ENCODE measurements at places on chromosomes 12 and 14.

DNA sequence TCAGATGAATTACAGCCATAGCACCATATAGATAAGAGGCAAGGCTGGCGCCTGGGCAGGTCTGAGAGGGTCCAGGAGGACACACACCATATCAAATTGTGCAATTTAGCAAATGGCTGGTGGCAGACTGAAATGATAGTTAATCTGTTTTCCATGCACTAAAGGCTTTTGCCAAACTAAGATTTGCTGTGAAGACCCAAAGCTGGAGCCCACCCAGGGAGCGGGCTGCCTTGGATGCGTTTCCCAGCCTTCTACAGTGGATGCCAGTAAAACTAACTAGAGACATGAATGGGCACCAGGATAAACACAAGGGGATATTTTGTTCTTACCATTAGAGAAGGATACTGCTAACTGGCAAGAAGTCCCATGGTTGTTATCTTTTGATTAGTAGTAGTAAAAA is 475.1 kb downstream of the DPF3 start:
- no peak for DNase-seq

DNA sequence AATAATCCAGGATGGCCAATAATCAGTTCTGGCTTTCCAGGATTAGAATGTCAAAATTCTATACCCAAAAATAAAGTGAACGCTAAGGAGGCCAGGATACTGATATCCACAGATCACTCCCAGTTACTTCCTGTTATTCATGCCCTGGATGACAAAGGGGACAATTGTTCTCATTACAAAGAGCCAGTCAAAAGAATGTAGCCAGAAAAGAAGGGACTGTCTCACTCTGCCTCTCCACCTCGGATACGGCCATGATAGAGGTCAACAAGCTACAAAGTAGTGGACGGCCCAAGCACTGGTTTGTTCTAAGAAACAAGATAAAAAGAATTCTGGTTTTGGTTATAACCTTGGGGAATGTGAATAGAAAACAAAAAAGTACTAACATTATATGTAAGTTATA is 116.1 kb upstream of the ATF7IP start:
- DNase-seq: no peak

DNA sequence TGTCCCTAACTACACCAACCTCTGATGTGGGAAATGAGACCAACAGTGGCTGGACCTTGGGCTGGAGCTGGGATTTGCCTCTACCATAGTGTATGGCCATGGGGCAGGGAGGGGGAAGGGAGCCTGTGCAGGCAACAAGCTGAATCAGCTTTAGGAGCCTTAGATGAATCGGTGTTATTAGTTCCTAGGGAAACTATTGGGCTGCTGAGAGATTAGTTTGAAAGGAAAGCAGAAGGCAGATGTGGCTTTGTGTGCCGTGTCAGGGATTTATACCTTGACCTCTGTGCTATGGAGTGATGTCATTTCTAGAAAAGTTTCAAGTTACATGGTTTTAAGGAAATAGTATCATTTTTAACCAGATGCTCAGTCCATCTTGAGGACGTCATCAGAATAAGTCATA is 19.5 kb upstream of the GAS2L3 start:
- no peak for DNase-seq

GRCh38 chr14:90060965-90061684 is 669 bp upstream of the KCNK13 start:
- no peak for DNase-seq

DNA sequence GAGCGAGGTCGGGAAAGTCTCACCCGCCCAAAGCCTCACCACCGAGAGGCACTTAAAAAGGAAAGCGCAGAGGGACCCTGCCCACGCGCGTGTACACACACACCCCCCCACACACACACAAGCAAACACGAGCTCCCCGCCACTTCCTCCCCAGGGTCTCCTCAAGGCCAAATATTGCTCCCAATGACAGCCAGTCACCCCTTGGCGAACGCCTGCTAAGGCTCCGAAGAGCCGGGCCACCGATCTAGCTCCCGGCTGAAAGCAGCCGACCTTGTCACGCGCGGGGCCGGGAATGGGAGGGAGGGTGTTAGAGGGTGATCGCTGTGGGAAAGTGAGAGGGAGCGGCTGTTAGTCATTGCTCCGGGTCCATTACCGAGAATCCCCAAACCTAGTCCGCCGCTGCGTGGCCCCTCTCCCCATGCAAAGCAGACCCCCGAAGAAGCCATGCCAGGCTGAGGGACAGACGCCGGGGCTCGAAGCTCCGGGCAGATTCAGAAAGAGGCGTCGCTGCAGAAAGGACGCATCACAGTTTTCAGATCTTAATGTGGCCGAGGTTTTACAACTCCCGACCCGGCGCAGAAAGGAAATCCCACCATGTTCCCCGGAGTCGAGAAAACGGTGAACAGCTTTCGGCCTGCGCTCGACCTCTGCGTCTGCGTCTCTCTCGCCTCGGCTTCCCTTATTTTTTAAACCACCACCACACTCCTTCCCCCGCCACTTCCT is 2.6 kb downstream of the BMP4 start:
- DNase-seq: no peak

DNA sequence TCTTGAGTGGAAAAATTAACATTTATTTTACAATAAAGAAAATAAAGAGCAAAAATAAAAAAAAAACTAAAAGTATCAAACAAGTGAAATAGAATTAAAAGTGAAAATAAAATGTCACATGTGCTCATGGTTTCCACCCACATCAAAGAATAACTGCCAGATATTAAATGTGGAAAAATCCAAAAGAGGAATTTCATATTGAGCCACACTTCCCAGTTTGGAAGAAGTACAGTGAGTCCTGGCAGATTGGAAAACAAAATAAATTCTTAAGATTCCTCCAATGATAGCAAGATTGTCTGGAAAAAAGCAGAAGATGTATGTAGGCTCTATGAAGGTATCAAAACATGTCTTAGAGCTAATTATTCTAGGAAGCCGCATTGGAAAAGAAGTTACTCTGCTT is 1019.5 kb downstream of the SLC6A15 start:
- no peak for DNase-seq

DNA sequence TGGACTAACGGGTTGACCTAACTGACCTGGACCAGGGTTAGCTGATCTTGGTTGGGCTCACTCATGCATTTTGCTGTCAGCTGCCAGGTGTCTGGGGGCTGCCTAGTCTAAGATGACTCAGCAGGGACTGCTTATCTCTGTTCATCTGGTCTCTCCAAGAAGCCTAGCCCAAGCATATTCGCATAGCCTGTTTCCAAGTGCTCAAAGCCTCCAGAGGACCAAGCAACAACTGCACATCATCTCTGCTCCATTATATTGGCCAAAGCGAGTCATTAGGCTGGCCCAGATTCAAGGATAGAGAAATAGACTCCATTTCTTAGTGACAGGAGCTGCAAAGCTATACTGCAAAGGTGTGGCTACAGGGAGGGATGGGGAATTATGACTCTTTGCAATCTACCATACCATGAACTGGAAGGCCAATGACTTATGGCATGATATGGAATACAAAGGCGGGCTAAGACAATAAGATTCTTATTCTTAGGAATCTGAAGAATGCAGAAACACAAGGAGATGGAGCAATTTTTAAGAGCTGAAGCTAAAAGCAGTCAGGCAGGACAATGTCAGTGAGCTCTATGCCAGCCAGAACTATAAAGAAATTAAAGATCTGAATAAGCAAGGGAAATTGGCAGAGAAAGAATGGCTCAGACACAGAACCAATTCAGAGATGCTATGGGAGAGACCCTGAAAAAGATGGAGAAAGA is 194.6 kb upstream of the FSCB start:
- DNase-seq: no peak

- DNase-seq: no peak
These were observed 833 bp upstream of the BHLHE41 start for GRCh38 chr12:26125400-26126339.

GRCh38 chr14:53367644-53368026 is 214.5 kb upstream of the DDHD1 start:
- no peak for DNase-seq

DNA sequence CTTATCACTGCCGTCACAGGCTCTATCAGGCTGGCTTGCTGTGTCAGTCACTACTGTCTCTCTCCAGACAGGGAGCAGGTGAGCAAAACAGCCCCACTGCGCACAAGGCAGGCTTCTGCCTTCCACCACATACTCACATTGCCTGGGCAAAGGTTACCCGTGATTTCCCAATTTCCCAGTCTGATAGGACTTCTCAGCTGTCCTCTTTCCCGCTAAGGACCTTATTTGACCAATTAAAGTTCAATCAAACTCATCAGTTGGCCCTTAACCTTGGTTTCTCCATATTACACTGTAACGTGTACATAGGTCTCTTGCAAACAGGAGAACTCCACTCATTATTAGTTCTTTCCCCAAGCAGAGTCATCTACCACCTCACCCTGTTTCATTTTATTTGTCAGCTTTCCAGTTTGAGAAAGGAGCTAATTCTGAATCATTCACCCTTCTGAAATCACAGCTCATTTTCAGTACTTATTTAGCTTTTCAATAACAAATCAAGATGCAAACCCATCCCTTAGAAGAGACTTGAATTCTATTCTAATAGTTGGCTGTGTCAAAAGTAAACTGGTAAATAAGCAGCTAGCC is 170.8 kb downstream of the ESR2 start:
- no peak for DNase-seq

GRCh38 chr14:70855486-70855885 is 46.2 kb upstream of the MAP3K9 start:
- DNase-seq: no peak

- peak; percentile 66 for DNase-seq
These were observed 52.0 kb upstream of the KCNA1 start for GRCh38 chr12:4857472-4858291.

DNA sequence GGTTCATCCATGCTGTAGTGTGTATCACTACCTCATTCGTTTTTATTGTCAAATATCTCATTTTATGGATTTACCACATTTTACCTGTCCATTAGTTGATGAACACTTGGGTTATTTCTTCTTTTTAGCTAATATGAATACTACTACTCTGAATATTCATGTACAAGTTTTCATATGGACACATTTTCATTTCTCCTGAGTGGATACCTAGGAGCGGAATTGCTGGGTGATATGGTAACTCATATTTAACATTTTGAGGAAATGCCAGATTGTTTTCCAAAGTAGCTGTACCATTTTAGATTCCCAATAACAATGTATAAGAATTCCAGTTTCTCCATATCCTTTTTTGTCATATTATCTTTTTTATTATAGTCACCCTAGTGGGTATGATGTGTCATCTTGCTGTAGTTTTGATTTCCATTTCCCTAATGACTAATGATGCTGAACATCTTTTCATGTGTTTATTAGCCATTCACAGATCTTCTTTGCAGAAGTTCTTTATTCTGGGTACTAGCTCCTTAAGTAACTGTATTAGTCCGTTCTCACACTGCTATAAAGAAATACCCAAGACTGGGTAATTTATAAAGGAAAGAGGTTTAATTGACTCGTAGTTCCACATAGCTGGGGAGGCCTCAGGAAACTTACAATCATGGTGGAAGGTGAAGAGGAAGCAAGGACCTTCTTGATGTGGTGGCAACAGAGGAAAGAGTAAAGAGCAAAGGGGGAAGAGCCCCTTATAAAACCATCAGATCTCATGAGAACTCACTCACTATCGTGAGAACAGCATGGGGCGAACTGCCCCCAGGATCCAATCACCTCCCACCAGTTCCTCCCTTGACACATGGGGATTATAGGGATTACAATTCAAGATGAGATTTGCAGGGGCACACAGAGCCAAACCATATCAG is 11.9 kb downstream of the NRDE2 start:
- no peak for DNase-seq

GRCh38 chr14:22383515-22384166 is 205.4 kb downstream of the DAD1 start:
- no peak for DNase-seq

- no peak for DNase-seq
These were observed 1.2 kb upstream of the BMAL2 start for GRCh38 chr12:27331291-27331926.

DNA sequence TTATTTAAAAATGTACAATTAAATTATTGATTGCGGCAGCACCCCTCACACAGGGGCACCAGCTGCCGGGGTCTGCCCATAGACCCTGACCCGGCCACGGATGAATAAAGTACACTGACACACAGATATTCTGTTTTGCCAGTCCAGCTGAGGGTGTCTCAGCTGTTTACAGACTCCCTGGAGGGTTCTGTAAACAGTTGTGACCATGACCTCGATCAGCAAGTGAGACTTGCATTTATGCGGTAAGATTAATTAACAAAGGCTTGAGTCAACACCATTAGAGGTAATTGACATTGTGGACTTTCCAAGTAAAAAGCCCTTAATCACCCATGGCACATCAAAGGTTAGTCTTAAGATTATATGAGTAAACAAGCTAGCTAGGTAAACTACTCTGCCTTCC is 94.3 kb downstream of the FUT8 start:
- DNase-seq: no peak

DNA sequence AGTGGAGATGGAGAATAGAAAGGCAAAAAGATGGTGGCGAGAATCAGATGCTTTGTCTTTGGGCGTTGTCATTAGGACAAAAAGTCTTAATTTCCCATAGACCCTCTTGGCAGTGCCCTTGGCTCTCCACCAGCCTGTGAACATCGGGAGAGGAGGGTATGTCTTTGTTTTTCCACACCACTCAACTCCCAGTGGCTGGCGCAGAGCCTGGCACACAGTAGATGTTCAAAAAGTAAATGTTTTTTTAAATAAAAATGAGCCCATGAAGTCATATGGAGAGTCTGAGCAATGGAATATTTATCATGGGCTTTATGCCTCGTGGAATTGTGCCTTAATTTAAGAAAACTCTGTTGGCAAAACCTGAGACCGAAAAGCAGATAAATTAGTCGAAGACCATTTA is 90.4 kb downstream of the SRGAP1 start:
- no peak for DNase-seq

DNA sequence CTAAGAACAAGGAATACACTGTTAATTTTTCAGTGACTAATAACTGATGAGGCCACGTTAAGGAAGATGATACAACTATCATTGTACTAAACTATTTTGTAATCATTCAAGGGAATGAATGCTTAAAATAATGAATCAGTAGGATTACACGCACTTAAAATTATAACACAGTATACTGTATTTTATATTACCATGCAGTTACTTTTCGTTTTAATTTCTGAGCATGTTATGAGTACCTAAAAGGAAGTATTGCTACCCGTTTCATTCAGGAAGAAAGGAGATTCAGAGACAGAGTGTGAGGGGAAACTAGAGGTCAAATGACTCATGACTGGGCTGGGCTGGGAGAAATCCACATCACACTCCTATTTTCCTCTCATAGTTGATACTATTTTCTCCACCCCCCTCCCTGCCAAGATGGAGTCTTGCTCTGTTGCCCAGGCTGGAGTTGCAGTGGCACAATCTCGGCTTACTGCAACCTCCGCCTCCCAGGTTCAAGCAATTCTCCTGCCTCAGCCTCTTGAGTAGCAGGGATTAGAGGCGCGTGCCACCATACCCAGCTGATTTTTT is 202.0 kb downstream of the PPM1H start:
- no peak for DNase-seq

- DNase-seq: no peak
These were observed at the start of gene MEG3 for GRCh38 chr14:100825713-100826331. TSS of gene MEG3 (plus strand) at chr14:100826118.

- no peak for DNase-seq
These were observed 126.0 kb upstream of the PZP start for GRCh38 chr12:9334041-9334692.

GRCh38 chr12:43976027-43976426 is 140.1 kb downstream of the TMEM117 start:
- DNase-seq: no peak

GRCh38 chr14:70454731-70455130 is 2.8 kb downstream of the ADAM21 start:
- DNase-seq: no peak
